ENCODE measurements at places on chromosomes 16 and 17.

DNA sequence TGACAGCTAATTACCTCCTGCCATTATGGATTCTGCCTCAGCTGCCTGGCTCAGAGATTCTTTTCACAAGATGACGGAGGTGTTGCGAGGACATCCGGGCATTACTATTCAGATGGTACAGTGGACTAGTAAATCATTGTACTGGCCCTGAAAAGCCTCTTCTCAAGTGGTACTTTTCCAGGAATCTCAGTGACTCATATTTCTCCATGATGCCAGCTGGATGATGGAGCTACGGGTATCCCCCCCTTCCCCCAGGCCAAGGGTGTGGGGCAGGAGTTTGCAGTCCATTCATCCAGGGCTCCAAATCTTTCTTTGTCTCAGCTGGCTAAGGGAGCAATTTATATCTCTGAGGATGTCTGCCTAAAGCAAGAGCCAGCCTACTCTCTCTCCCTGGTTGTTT lies 107.7 kb upstream of the GPR139 start:
- DNase-seq, result no peak

GRCh38 chr16:89944773-89945172 lies 3.8 kb upstream of the DEF8 start:
- DNase-seq, result no peak

DNA sequence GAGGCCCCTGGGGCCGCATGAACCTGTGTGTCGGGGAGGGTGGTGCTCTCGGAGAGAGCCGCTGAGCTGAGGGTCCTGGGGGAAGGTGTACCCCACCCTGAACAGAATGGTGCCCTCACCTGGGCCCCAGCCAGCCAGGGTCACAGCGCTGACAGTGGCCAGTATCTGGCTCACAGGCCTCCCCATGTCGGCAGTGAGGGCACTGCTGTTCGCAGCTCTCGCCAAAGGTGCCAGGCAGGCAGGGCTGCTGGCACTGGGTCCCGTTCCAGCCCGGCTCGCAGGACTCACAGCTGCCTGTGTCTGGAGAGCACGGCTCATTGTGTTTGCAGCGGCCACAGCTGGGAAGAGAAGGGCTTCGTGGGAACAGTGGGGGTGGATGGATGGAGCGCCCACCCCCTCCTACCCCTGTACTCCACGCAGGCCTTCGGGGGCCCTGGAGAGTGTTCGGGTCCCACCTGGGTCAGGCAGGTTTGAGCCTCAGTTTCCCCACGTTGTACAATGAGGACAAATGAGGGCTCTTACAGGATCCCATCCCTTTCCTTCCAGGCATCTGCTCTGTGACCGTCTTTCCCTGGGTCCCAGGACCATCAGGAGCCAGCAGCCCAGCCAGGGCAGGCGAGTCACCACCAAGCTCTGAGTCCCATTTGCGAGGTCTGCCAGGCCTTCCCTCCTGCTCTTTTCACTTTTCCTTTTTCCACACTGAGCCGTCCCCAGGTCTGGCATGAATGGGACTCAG lies 5.0 kb downstream of the SCARF1 start:
- DNase-seq, result no peak

GRCh38 chr17:29063992-29064391 lies 21.1 kb downstream of the PIPOX start:
- no peak for DNase-seq

DNA sequence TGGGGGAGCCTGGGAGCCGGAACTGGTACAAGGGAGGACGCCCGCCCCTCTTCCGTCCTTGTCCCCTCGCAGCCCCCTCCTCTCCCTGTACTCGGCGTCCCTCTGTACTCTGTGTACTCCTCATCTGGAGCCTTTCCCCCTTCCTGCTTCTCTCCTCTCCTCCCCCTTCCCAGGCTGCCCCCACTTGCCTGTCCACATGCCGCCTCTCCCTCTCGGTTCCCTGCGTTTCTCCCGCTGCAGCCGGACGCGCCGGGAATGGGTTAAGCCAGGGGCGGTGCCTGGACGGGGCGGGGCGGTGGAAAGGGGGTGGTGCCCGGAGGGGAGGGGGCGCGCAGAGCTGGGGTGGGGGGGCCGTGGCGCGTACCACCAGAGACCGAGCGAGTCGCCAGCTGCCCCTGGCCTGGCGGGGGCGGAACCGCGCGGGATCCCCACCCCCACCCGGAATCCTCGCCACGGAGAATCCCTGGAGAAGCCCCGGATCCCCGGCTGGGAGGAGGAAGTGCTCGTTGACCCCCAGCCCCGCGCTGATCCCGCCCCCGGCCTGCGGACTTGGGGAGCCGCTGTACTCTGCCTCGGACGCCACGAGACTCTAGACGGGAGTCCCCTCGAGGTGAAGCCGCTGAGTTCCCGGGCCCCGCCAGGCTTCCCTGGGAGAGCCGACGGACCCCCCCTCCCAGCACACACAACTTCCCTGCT lies 22.6 kb downstream of the GJD3 start:
- DNase-seq, result peak; percentile 70
